WERI-Rb-1 (cell line): ENCODE measurements at places on chromosomes 11 and 22.

GRCh38 chr22:32123657-32124056, 35.4 kb downstream of the C22orf42 start:
- DNase-seq, result no peak

- DNase-seq, result no peak
These were observed 8.6 kb downstream of the EXPH5 start for GRCh38 chr11:108584973-108585372.

DNA sequence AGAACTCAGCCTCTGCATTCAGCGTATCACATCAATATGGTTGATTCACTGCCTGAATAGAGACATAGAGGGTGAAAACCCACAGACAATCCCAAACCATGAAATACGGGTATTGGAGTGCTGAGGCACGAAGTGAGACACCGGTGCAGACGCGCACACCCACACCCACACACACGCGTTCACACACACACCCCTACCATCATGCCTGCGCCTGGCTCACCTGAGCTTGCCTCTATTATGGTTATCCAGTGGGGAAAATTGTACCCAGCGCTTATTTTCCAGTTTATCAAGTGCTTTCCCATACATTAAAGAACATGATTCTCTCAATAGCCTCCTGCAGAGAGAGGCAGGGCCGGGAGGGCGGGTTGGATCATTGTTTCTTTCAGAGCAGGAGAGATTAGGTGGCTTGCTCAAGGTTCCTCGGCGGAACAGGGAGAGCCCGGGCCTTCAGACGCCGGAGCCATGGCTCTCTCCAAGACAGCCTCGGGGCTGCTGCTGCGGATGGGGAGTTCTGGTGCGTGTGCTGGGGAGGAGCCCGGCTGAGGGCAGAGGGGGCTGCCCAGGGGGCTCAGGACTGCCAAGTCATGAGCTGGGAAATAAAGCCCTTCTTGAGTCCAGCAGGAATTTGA, 78.9 kb upstream of the THY1 start:
- DNase-seq, result no peak

DNA sequence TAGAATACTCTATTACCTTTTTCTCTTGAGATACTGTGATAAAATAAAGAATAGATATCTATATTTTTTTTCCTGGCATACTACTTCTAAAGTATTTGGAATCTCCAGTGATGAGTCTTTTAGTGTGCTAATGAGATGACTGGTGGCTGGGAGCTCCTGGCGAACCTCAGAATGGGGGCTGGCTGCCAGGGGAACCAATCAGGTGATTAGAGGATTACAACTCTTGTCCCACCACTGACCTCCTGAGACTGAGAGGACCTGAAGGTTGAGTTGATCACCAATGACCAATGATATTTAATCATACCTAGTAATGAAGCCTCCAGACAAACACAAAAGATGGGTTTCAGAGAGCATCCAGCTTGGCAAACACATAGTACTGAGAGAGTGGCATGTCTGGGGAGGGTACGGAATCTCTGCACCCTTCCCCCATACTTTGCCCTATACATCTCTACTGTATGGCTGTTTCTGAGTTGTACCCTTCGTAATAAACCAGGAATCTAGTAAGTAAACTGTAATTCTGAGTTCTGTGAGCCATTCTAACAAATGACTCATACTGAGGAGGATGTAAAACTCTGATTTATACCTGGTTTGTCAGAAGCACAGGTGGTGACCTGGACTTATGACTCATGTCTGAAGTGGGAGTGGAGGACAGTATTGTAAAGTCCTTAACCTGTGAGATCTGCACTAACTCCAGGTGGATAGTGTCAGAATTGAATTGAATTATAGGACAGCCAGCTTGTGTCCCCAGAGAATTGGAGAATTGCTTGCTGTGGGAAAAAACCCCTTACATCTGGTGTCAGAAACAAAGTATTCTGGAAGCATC, 325.3 kb upstream of the LRRC4C start:
- no peak for DNase-seq

DNA sequence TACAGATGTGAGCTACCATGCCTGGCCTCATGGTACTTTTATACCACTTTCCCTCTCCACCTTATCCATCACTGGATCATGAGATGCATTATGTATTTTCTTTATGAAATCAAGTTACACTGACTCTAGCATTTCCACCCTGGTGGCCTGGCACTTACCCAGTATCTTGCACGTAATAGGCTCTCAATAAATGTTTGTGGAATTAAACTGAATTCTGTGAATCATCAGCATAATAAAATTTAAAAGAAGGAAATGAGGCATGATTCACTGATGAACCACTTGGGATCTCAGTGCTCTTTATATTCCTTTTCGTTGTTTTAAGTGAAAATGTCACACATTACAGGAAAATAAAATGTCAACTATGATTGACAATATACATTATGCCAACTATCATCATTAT, 25.1 kb downstream of the ADM start:
- DNase-seq, result no peak

DNA sequence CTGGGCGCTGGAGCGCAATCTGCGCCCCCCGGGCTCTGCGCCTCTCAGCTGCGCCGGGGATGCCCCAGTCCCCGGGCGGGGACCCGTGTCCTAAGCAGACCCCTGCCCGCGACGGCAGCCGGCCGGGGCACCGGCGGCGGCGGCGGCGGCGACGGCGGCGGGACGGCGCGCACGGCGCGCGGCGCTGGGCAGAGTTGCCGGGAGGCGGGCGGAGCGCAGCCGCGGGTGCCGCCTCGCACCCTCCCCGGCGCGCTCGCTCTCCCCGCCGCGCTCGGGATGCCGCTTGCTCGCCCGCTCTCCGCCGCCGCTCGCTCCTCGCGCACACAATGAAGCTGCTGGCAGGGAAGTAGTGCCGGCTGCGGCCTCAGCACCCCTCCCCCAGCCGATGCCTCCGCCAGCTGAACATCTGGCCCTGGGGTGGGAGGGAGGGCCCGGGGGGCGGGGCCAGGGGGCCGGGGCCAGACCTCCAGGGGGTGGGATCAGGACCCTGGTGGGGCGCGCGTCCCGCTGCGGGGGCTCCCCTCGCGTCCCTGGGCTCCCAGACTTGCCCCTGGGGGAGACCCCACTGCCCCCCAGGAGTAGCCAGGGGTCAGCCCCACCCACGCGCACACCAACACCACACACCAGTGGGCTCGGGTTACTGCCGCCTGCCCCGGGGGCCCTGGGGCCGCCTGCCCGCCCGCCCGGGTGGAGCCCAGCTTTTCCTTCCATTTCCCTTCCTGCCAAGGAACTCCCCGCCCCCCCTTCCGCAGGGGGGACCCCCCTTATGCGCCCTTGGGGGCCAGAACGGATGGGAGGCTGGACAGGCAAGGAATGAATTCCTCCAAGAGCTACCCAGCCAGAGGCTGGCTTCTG, at the start of gene RCOR2:
RCOR2 (minus strand) TSS at position 328 of the 855 bp plus-strand sequence. CDS start 708 bp downstream, outside the sequence.
- peak; percentile 90 for DNase-seq

GRCh38 chr22:46848197-46848596, 85.7 kb downstream of the TBC1D22A start:
- no peak for DNase-seq

- DNase-seq, result no peak
These were observed 19.3 kb downstream of the ZC3H7B start for GRCh38 chr22:41320416-41321240.

GRCh38 chr11:79592406-79592805, 151.6 kb upstream of the TENM4 start:
- no peak for DNase-seq

- no peak for DNase-seq
These were observed 269.1 kb downstream of the TBC1D22A start for GRCh38 chr22:47031628-47031915.

DNA sequence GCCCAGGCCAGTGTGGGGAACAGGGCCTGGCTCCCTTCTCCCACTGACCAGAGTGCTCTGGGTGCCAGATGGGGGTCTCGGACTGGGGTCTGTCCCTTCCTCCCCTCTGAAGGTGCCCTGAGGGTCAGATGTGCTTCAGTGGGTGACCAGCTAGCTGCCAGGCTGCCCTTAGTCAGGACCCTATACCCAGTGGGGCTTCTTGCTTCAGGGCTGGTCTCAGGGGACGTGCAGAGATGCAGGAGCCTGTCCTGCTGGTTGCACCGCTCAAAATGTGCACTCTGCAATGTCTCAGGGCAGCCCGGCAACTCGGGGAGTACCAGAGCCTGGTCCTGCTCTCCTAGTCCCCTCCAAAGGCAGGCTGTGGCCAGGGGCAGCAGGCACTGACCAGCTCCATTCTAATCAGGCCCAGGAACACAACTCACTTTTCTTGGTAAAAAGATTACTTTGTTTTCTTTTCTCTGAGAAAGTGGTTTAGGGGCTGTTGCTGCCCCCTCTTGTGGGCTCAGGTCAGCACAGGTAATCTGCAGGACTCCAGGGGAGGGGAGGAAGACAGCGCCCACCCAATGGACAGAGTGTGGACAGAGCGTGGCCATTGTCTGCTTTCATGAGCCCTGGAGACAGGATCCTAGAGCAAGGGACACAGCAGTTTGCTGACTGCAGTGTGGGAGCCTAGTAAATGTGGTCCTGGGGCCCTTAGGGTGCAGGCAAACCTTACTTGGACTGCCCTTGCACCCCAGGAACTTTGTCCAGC, 80.9 kb downstream of the MED15 start:
- no peak for DNase-seq

DNA sequence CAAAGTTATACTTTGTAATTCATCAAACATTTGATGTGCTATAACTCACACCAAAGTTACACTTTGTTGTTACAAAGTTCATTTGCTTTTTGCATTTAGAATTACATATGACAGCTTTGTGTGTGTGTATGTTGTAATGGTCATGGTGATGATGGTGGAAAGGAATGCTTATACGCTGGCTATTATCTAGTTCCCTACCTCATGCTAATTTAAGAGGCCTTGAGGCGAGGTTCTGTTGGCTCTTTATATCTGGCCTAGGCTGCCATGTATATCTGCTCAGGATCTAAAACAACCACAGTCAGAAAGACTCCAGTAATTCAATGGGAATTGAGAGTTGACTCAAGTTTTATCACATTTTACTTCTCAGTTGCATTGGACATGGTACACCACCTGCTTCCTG, 123.4 kb downstream of the SLC17A6 start:
- no peak for DNase-seq

GRCh38 chr11:120577624-120578363, 66.2 kb downstream of the GRIK4 start:
- no peak for DNase-seq

- DNase-seq, result no peak
These were observed at the start of gene CHRM1 for GRCh38 chr11:62921201-62921572. Gene CHRM1 (minus strand): TSS chr11:62921363. CDS start chr11:62911100, 10,263 bp downstream.

DNA sequence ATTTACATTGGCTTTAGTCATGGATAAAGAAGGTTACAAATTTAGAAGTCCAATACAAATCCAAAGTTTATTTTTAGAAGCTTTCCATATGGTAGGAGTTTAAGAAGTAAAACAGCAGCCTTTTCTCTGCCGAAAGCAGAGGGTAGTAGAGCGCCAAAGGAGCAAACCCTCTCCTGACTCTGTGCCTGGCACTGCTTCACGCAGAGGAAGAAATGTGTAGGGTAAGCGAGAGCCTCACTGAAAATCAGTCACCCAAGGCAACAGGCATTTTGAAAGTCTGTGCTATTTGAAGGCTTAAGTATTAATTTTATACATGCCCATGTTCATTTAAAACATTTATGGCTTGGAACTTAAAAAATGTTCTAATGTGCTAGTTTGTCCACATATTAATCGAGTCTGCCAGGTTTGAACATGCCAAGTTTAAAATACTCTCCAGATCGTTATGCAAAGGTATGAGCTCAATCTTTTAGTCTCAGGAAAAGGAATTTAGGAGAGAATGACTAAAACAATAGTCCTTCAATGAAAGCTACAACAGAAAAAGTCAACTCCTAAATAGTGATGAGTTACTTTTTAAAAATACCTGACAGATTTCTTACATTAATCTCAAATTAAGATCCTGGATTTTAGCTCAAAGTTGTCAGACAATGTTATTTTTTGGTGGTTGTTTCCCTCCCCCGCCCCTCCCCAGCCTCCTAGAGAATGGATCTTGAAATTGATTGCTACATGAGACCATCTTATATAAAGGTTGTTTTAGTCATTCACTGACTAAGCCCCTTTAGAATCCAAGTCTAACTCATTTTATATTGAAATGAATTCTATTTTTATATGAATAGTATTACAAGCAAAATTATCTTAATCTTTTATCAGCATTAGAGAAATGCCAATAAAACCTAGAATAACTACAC, 38.7 kb downstream of the MRTFA start:
- DNase-seq, result no peak

DNA sequence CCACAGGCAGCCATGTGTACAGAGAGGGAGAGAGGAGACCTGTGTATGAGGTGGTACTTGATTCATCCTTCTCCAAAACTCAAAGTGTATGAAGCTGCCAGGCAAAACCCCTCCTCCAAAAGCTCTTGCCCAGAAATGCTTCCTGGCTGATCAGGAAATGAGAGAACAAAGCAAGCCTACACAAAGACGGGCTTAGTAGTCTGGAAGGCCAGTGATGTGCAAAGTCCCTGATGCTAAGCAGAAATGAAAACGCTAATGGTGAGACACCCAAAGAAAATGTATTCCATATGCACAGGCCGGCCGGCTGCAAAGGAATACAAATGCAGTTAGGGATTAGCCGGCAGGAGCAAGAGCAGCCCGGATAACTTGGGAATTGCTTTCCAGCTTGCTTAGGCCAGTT, 234.9 kb upstream of the CADM1 start:
- DNase-seq, result no peak

DNA sequence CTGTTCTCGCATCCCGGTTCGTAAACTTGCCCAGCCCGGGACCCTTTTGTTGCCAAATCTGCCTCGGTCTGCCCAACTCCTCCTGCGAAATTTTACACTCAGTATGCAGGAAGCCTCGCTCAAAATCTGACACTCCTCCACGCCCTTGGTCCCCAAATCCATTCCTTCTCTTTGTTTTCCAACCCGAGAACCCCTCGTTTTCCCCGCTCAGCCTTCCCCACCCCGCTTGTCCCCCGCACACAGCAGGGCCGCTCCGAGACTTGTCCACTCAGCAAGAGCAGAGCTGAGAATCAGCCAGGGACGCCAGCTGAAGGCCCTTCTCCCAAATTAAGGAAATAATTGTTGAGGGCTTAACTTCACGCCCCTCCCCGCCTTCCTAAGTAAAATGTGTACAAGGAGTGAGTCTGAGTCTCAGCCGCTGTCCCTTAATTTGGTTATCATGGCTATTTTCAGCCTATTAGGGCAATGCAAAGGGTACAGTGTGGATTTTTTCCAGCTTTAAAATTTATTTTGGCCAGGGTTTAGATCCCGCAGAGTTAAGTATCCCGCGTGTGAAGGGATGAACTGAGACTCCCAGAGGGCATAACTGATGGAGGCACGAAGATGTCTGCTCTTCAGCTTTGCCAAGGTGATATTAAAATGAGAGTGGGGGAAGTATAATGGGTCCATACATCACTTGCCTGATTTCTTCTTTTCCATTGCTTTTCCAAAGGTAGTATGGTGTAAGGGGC, 581 bp upstream of the FBXO3 start:
- DNase-seq, result no peak
